ENCODE measurements at places on chromosomes 1 and 21.

DNA sequence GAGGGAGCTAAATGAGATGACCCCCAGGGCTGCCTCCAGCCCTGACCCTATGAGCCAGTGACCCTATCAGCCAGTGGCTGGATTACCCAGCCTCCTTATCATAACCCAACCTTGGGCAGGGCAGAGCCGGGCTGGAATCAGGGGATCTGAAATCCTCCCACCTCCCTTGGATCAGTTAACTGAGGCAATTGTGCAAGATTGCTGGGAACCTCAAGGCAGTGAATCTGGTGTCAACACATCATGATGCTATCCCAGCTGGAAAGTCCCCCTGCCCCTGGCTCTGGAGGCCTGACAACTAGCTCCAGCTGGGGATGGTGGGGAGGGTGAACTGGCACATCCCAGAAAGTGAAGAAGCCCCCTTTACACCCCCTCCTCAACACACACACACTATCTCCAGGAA lies 6.4 kb upstream of the TSPAN1 start:
- DNase-seq: no peak

DNA sequence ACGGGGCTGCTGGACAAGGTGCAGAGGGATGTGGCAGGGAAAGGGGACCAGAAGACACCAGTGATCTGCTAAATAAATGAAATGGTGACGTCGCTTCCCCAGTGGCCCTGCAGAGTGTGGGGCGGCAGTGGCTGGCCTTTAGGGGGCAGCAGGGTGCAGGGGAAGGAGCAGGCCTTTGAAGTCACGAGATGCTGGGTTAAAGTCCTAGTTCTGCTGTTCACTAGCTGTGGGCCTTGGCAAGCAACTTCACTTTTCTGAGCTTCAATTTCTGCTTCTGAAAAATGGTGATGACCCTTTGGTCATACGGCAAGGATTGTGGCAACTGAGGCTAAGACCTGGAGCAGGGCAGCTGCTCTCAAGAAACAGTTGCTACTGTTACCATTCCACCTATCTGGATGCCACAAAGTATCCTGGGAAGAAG lies 9.2 kb upstream of the GALE start:
- no peak for DNase-seq

DNA sequence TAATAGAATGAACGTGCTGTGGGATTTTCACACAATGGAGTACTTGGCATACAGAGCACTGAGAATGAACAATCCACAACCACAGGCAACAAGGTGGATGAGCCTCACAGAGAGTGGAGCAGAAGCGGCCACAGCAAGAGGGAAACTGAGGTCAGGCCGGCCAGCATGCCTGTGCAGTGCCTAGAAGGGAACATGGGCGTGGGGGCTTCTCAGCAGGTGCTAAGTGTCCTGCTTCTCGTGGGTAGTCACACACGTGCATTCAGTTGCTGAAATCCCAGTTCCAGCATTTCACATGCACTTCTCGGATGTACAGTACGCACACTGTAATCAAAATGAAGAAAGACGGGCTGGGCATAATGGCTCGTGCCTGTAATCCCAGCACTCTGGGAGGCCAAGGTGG lies 33.1 kb downstream of the WDR4 start:
- no peak for DNase-seq

GRCh38 chr1:162353702-162354101 lies 23.0 kb downstream of the SPATA46 start:
- no peak for DNase-seq
